NCI-H1417 treated with DMSO at 0.1 percent for 48 hours (cell line): ENCODE measurements at places on chromosomes 6 and 20.

DNA sequence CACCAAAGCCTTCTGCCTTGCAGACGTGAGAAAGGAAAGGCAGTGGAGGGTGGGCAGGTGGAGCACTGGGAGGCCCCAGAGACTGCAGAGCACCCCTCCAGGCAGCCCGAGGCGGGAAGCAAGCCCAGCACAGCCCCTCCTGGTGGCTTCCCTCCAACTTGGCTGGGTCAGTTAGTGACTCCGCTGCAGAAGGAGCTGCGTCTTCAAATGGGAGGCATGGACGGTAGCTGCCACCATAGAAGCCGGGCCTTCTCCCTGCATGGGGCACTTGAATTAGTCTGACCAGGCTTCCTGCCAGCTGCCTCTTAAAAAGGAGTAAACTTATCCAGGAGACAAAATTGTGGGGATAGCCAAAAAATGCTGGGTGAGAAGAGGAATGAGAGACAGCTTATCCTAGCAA, 88.0 kb upstream of the RPS6KA2 start:
- no peak for DNase-seq

GRCh38 chr20:8301655-8302054, 169.6 kb downstream of the PLCB1 start:
- no peak for DNase-seq

DNA sequence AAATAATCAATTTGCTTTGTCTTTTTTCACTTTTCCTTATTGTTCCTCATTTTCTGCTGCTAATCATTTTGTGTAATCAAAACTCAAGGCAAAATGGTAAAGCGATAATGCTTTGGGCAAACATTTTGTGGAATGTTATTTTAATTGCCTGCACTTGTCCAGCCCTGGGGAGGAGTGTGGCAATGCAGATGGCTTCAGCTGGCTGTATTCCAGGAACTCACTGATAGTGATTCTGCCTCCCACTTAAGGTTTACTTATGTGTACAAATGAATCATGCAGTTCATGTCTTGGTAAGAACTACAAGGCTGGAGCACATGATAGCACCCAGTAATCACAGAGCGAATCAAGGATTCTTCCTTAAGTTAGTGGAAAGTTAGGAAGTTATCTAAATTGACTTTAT, 107.8 kb downstream of the COL19A1 start:
- DNase-seq: no peak

- DNase-seq: no peak
Observed at GRCh38 chr6:81962198-81962597, 209.7 kb upstream of the TENT5A start.

- no peak for DNase-seq
Observed at GRCh38 chr6:37759221-37760144, 60.0 kb upstream of the ZFAND3 start.

DNA sequence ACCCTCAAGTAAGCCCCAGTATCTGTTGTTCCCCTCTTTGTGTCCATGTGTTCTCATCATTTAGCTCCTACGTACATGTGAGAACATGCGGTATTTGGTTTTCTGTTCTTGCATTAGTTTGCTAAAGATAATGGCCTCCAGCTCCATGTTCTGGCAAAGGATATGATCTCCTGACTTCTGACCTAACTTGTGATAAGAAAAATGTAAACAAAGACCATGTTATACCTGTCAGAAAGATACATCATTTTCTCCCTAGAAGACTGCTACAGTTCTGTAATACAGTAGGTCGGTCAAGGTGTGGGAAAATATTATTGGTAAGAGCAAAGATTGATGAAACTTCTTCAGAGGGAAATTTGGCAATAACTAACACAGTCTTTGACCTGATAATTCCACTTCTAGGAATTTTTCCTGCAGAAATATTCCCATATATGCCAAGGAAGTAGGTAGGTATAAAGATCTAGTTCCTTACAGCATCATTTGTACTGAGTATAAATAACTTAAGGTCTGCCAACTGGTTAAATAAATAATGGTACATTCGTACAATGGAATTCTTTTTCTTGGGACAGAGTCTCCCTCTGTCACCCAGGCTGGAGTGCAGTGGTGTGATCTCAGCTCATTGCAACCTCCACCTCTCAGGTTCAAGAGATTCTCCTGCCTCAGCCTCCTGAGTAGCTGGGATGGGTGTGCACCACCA, 19.1 kb upstream of the FKBP5 start:
- DNase-seq: no peak
